ENCODE measurements at places on chromosomes 16 and 17.

DNA sequence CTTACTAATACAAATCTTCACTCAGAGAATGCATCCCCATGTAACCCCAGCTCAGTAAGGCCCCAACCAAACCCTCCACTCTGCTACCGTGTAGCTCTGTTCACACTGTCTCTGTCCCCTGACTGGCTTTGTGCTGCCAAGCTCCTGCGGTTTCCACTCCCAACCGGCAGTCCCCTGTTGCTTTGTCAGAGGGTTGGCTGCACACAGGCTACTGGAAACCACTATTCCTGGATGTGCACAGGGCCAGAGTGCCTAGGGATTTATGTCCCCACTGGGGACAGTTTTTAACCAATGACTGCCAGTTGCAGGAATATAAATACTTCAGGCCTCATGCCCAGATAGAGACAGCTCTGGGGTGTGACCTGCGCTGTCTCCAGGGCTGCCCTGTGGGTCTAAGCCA lies 157.1 kb upstream of the C16orf82 start:
- no peak for DNase-seq

DNA sequence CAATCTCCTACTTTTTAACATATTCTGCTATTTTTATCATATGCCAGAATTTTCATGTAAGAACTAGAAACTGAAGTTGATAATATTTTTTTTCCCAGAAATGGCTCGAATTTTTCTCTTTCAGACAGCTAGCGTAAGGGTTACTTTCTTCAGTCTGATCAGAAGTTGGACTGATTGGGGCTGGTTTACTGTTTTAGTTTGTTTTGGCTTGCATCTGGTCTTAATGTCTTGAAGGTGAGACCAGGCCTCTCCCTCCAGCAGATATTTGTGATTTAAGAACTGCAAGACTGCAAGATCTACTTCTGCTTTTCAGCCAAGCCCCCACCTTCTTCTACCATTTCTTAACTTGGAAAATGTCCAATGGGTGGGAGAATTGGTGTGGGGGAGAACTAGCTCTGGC lies 266.4 kb downstream of the HAPSTR1 start:
- DNase-seq, result no peak

DNA sequence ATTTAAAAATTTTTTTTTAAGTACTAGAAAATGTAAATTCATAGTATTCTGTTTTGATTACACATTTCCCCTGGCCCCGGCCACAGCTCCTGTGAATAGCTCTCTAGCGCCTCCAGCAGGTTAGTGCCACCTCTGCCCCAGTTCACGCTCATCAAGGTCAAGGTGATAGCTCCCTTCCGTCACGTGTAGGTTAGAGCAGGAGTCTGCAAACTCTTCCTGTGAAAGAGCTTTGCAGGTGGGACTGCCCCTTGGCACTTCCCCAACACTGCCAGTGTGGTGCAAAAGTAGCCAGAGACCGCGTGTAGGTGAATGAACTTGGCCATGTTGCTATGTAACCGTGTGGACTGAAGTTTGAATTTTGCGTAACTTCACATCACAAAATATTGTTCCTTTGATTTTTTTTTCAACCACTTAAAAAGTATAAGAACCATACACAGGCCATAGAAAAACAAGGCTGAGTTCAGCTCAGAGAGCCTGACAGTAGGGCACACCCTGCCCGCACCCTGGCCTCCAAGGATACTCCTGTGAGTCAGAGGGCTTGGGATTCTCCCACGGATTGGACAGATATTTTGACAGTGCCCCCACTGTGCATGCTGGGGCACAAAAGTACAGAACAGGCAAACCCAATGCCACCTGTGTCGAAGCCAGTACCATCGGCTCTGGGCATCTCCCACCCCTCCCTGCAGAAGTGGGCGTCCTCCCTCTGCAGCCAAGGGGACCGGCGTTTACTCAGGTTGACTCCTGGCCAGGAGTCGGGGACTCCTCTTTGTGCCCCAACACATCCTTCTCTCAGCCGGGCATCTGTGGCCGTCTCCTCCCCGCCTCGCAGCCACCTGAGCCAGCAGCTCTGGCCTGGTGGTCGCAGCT lies 92.0 kb upstream of the CHMP6 start:
- peak; percentile 74 for DNase-seq

DNA sequence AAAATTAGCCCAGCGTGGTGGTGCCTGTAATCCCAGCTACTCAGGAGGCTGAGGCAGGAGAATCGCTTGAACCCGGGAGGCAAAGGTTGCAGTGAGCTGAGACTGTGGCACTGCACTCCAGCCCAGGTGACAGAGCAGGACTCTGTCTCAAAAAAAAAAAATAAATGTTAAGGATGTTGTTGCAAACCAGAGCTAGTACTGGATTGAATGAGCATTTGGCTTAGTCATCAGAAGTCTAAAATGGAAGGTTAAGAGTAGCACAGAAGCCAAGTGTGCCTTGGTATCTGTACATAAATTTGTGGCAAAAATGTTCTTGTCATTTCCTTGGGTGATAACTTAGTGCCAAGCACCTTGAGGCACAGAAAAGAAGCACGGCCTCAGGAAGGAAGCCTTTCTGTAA lies 50.6 kb upstream of the MED9 start:
- no peak for DNase-seq

DNA sequence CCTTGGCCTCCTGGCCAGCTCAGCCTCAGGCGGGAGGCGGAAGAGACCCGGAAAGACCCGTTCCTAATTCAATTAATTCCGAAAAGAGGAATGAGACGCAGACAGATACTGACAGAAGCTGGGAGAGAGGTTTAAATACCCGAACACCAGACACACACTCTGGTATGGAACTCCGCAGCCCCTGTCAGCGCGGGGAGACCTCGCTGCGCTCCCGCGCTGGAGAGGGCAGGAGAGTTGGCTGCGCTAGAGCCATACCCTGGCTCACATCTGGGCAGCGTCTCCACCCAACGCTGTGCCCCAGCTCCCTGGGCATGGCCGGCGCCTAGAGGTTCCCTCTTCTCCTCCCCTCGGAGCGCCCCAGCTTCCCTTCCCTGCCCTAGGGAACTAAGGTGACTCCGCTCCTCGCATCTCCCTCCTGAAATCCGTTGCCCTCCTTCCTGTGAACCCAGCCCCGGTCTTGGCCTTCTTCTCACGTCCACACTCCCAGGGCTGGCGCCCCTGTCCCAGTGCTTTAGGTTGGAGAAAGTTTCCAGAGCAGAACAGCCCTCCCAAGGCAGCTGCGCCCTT lies 8.0 kb downstream of the NEUROD2 start:
- DNase-seq, result no peak

- no peak for DNase-seq
Observed at GRCh38 chr16:50419116-50419515, 50.3 kb upstream of the BRD7 start.

GRCh38 chr16:27226476-27226875 lies 23.1 kb downstream of the KDM8 start:
- no peak for DNase-seq

- DNase-seq, result no peak
Observed at GRCh38 chr16:20910781-20911321, 10.3 kb downstream of the LYRM1 start.

- DNase-seq, result no peak
Observed at GRCh38 chr17:70195091-70195490, 25.8 kb downstream of the KCNJ2 start.

DNA sequence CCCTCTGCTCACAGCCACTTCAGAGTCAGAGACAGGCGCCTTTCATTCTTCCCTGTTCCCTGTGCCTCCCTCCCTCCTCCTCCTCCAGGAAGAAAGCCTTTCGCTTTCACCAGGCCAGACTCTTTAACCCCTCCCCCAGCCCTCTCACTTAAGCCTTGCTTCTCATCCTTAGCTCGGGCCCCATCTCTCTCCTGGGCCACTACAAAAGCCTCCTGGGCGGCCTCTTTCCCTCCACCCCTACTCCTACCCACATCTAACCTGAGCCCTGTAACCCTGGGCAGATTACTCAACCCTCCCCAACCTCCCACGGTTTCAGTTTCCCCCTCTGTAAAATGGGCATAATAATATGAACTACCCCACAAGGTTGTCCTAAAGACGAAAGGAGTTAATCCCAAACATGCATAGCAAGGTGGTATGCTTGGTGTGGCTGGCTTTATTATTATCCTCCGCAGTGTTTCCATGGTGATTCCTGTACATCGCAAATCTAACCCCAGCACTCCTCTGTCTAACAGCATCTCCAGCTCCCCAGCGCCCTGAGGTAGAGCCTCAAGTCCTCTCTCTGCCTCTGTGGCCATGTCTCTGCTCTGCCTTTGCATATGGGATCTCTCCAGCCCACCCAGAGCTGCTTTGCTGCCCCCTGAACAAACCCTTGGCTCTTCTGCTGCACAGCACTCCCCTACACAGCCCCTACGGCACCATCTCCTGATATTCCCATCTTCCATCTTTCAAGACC lies 17.7 kb downstream of the PIMREG start:
- no peak for DNase-seq

DNA sequence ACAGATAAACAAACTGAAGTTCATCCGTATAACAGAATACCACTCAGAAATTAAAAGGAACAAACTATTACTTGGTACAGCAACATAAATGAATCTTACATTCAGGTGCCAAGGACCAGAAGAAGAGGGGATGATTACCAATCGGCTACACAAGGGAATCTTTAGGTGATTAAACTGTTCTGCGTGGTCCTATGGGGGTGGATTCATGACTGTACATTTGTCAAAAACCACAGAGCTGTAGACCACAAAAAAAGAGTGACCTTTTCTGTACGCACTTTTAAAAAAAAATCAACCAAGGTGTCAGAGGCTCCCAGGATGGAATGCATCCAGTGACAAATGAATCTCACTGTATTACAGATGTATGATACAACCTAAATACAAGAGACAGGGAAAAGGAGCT lies 110.8 kb downstream of the CDYL2 start:
- no peak for DNase-seq

DNA sequence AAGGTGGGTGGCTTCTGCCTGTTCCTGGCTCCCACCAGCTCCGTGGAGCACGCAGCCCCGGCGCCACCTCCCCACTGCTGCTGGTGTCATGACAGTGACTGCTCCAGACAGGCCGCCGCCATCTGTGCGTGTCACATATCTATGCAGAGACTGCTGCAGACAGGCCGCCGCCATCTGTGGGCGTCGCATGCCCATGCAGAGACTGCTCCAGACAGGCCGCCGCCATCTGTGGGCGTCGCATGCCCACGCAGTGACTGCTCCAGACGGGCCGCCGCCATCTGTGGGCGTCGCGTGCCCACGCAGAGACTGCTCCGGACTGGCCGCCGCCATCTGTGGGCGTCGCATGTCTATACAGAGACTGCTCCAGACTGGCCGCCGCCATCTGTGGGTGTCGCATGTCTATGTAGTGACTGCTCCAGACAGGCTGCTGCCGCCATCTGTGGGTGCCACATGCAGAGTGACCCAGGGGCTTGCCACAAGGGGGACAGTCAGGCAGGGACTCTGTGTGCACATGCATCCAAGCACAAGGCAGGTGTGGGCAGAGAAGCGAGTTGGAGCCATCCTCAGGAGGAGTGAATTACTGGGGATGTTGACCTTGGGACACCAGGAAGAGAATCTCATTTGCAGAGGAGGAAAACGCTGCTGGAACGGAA lies 3.3 kb upstream of the FN3KRP start:
- no peak for DNase-seq

DNA sequence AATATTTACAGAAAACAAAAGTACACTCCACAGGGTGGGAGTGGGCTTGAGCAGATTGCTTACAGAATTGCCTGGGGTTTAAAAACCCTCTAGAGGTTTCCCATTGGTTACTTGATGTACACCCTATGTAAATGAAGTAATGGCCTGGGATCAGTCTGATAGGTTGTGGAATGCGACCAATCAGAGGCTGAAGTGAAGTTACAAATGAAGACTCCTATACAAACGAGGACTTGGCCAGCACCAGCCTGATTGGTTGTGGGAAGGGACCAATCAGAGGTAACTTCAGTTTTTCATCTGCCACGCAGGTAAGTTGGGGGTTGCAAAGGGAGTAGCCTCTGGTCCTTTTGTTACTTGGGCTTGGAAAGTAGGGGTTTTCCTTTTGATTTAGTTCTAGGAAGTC lies 8.8 kb downstream of the EEF2K start:
- no peak for DNase-seq

- no peak for DNase-seq
Observed at GRCh38 chr16:65665586-65665985, 543.7 kb upstream of the CDH11 start.

DNA sequence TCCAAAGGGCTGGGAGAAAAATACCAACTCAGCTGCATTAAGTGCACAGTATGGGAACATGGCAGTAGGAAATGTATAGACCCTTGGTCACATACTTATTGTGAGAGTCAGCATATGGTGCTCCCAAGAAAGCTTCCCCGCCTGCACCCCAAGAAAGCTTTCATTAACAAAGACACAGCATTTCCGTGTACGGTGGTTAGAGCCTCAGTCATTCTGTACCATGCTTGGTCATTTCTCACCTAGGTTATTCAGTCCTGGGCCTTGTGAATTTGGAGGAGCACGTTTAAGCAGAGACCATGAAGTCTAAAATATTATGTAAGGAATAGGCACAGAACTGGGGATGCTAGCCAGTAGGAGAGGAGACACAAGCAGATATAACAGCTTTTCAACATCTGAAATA lies 56.1 kb downstream of the ESRP2 start:
- DNase-seq, result no peak

GRCh38 chr17:48728232-48729231 lies at the start of gene HOXB13:
Gene HOXB13, minus strand, starts transcription at chr17:48728750. Its CDS starts 157 bp downstream, at chr17:48728593.
- DNase-seq, result no peak

DNA sequence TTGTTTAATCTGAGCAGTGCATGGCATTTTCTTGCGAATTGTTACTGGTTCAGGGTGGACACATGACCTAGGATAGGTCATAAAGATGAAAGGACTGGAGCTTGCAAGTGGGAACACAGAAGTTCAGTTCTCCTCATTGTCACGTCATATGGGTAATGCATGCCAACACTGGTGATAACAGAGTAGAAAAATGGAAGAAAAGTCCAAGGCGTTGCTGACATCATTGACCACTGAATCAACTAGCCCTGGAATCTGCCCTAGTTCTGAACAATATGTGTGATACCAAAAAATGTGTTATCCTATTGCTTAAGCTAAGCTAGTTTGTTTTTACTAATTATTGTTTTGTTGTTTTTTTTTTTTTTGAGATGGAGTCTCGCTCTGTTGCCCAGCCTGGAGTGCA lies 234.2 kb upstream of the MAF start:
- no peak for DNase-seq

GRCh38 chr17:83079352-83079747 lies at the start of gene METRNL:
Gene METRNL, plus strand, starts transcription at chr17:83079609. Its CDS starts 207 bp downstream, at chr17:83079816.
- peak; percentile 53 for DNase-seq

- no peak for DNase-seq
Observed at GRCh38 chr16:82017911-82018568, 6.8 kb upstream of the SDR42E1 start.

DNA sequence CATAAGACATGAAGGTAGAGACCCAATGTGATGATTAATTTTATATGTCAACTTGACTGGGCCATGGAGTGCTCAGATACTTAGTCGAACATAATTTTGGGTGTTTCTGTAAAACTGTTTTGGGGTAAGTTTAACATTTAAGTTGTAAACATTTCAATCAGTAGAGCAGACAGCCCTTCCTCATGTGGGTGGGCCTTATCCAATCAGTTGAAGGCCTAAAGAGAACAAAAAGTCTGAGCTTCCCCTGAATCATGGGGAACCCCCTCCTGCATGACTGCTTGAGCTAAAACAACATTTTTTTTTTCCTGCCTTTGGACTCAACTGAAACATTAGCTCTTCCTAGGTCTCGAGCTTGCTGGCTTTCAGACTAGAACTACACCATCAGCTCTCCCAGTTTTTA lies 327.3 kb upstream of the SOX9 start:
- DNase-seq, result no peak

- no peak for DNase-seq
Observed at GRCh38 chr16:30839523-30840227, 52.7 kb upstream of the ZNF629 start.

- DNase-seq, result no peak
Observed at GRCh38 chr16:3712861-3713372, 4.4 kb downstream of the TRAP1 start.

- DNase-seq, result no peak
Observed at GRCh38 chr17:31788956-31789355, 70.1 kb downstream of the COPRS start.

Data from CD4-positive, alpha-beta T cell treated with Interleukin-6 at 100 ng/mL for 8 hours (primary cell).